Tongue (tissue), 3 donors: ENCODE measurements at places on chromosomes 11 and 22. TPM values are rescaled to one million over a fixed set of nuclear protein-coding genes. Genes with fewer than 3 reads are reported as not detected.

- DNase-seq: no peak
Observed at GRCh38 chr11:76762356-76762752, 20.8 kb upstream of the TSKU start.

DNA sequence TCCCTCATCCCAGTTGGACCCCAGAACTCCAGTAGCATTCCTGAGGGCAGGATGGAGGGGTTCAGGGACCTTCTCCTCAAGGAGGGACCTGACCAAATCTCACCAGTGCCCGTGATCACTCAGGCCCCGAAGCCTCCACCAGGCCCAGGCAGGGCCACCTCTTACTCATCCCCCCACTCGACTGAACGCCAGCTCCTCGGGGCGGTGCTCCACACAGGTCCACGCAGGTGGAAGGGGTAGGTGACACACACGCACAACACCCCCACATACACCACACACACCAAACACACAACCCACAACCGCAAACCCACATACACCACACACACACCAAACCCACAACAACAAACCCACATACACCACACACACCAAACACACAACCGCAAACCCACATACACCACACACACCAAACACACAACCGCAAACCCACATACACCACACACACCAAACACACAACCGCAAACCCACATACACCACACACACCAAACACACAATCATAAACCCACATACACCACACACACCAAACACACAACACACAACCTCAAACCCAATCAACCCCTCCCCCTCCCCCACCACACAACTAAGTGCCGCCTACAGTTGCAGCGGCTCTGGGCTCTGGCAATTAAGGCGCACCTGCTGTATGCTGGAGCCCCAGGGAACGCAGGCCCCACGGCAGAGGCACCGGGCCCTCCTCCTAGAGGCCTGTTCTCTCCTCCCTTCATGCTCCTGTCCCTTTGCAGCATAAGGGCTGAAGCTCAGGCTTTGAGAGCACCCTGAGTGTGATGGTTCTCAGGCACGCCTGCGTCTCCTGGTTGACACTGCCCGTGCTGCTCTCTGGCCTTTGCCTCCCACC lies 1318.1 kb downstream of the TBC1D22A start:
- no peak for DNase-seq

DNA sequence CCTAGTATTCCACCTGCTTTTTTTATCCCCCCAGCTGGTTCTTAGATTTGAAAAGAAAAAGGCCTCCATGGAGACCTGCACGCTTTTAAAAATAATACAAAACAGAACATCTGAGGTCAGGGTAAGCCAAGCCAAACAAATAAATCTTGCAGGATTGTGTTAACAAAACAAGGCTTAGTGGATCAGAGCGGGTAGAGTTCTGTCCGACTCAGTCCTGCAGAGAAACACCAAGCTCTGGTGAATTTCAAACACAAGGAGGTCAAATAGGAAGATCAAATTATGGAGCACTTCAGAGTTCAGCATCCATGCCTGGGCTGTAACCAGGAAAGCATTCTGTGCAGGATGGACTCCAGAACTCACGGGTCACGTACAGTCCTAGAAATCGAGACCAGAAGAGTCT lies 86.9 kb downstream of the SYN3 start:
- DNase-seq: peak; percentile 67

DNA sequence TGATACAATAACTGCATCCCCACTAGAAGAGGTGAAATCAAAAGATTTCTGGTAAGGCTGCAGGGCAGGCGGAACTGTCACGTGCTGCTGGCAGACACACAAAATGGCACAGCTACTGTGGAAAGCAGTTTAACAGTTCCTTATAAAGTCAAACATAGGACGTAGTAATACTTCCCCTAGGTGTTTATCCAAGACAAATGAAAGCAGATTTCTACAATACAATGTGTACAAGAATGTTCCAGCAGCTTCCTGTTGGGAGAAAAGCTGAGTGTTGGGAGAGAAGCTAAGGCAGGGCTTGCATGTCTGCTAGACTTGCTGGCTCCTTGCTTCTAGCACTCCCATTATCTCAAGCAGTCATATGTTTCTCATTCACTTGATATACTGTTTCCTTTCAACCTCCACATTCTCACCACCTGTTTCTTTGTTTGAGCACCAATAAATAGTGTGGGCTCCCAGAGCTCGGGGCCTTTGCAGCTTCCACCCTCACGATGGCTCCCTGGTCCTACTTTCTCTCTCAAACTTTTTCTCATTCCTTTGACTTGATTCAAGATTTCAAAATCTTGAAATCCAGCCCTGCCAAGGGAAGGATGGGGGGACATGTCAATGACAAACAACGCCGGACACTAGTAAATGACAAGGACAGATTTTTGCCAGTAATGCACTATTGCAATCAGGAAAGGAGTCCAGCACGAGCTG lies 21.2 kb upstream of the IL17RA start:
- peak; percentile 33 for DNase-seq

- DNase-seq: no peak
Observed at GRCh38 chr22:41397143-41397811, 15.5 kb downstream of the TEF start.

DNA sequence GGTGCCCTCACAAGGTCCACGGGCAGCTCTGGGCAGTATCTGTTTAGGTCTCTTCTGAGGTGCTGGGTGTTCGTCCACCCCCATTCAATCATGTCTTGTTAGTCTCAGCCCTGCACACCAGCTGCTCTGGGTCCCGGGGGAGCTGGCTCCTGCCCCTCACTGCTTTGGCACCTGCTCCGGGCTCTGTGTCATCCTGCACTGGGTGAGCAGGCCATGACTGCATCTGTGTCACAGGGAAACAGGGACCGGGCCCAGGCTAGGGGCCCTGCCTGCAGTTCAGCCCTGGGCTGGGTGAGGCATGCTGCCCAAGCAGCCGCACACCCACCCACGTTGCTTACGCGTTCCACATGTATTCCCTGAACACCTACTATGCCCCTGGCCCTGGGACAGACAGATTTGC lies 43.9 kb downstream of the ELFN2 start:
- DNase-seq: peak; percentile 58

The MRGPRX4 gene
- not detected for total RNA-seq

DNA sequence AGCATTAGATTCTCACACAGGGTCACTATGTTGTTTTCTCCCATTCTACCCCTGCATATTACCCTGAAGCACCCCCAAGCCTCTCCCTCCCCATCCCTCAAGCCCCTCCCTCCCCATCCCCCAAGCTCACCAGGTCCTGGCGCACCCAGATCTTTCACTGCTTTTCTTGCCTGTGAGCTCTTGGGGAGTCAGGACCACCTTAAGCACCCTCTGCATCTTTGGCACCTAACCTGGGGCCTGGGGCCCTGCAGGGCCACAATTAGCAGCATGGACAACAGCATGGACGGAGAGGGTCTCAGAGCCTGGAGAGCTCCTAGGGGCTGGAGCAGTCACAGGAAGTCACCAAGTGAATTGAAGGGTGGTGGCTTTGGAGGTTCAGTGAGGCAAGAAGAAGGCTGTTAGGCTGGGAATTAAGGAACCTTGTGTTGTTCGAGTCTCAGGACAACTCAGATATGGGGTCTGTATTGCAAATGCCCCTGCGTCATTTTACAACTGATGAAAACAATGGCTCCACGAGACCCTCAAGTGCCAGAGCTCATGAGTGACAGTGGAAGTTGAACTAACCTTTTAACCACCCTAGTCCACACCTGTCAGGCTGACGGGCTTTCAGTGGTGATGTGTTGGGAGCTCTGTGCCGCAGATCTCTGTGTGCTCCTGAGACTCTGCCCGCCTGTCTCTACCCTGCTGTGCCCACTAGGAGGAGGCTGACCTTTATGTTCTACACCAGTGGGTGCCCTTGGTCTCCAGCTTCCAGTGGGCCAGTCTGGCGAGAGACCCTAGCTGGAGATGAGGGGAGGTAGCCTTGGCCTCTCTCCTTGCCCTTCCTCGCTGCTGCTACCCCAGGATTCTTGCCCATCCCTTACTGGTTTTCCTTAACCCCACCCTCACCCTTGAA lies 111.3 kb upstream of the OR4B1 start:
- no peak for DNase-seq

The SAA4 gene
- not detected for total RNA-seq

The LDLRAD3 gene
- total RNA-seq: 10.9 TPM

The PRG2 gene
- not detected for total RNA-seq

DNA sequence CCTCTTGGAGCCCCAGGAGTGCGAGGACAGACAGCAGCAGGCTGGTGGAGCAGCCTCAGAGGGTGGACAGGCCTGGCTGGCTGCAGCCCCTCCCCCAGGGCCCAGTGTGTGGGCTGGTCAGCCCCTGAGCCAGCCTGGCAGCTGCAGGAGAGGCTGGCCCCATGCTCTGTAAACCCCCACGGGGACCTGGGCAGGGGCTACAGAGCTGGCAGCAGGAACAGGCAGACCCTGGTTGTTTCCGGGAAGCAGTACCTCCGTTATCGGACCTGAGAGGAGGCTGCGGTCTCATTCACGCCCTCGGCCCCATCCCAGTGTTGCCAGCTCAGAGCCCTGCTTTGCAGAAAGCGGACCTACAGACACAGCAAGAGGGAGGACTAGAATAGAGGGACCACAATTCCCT lies 38.5 kb upstream of the COMT start:
- DNase-seq: peak; percentile 75

GRCh38 chr11:15816260-15816871 lies 540.0 kb downstream of the SOX6 start:
- peak; percentile 76 for DNase-seq

- DNase-seq: peak; percentile 81
Observed at GRCh38 chr11:57324154-57324885, 432 bp downstream of the TNKS1BP1 start.

DNA sequence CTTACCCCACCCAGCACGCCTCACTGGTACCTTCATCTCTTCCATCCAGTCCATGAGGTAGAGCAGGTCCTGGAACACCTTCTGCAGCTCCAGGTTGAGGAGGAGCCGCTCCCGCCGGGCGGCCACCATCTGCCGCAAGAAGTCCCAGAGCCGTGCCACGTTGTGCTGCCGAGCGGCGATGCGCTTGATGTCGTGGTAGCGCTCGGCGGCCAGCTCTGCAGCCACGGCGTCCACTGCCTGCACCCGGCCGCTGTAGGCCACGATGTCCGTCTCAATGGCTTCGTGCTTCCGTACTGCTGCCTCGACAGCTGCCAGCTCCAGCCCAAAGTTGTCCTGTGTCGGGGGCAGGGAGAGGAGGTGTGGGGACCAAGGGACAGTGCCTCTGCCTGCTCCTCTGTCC lies 21.5 kb downstream of the SPTBN2 start:
- no peak for DNase-seq

The ZP1 gene
- not detected for total RNA-seq

The CEND1 gene
- not detected for total RNA-seq

- DNase-seq: no peak
Observed at GRCh38 chr11:80944758-80945157, 1503.9 kb upstream of the TENM4 start.
